Right renal cortex interstitium (tissue), 3 donors: ENCODE measurements at places on chromosomes 6 and 20.

DNA sequence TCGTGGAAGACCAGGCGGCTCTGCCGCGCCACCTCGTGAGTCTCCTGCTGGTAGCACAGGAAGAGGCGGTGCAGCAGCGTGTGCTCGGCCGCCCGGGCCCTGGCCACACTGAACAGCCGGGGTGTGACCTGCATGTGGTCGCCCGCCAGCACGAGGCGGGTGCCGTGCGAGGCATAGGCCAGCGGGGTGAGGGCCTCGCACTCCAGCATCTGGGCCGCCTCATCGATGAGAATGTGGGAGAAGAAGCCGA, 7.0 kb downstream of the HELZ2 start:
- no peak for DNase-seq

- no peak for DNase-seq
Measured at GRCh38 chr6:27507041-27507956, 34.4 kb upstream of the ZNF184 start.

- DNase-seq: no peak
Measured at GRCh38 chr20:24823176-24823784, 125.8 kb upstream of the CST7 start.

- no peak for DNase-seq
Measured at GRCh38 chr6:4577406-4577805, 198.8 kb upstream of the CDYL start.

DNA sequence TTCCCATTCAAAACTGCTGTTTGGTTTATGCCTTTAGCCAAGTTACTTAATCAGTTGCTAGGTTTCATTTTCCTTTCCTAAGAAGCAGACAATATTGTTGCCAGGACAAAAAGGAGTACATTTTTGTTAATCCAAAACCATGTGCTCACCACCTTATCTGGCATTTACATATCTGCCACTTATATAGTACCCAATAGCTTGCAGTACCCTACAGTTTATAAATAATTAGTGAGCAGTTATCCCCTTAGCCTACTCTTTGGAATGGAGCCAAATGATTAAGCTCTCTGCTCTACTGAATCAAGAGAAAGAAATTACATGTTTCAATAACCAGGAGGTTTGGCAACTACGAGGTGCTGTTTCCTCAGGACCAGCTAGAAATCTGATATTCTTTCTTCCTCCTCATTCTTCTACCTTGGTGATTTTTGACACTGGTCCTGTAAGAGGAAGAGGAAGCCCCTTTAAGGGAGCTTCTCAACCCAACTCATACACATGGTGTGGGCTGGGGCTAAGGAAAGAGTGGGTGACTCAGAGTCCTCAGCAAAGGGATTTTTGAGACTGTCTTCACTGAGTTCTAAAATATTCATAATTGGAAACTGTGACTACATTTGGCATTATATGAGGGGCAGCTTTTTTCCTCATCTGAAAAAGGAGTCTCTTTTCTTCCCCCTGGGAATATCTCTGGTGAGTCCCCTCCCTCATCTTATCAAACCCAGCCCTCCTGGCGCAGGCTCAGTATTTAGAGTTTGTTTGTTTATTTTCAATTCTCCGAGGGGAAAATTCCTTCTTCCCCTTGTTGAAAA, 1.5 kb downstream of the ZNFX1 start:
- DNase-seq: no peak

DNA sequence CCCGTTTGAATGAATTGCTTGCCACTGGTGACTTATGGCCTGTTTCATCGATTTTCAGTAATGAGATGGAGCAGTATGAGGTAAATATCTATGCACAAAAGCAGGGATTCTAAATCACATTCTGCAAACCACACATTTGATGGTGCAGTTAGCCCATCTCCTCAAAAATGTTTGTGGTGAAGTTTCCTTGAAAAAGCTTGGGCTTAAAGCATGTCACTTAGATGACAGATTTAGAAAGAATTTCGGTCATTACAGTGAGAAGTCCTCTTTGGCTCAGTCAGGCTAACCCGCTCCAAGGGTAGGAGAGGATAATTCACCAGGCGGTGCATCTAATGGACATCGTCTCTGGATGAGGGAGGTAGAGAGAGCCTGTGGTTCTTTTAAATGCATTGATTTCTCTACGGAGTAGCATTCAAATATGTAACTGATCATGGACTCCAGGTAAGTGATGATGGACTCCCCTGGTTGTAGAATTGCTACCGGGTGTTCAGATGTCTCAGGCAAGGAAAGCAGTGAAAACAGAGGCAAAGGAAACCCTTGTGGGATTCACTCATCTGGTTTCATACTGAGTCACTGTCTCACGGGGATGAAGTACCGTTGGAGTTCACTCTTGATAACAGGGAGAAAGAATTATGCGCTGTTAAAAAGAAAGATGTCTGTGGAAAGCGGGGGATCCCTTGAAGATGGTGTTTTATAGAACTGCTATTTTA, 65.3 kb downstream of the AIG1 start:
- DNase-seq: no peak

DNA sequence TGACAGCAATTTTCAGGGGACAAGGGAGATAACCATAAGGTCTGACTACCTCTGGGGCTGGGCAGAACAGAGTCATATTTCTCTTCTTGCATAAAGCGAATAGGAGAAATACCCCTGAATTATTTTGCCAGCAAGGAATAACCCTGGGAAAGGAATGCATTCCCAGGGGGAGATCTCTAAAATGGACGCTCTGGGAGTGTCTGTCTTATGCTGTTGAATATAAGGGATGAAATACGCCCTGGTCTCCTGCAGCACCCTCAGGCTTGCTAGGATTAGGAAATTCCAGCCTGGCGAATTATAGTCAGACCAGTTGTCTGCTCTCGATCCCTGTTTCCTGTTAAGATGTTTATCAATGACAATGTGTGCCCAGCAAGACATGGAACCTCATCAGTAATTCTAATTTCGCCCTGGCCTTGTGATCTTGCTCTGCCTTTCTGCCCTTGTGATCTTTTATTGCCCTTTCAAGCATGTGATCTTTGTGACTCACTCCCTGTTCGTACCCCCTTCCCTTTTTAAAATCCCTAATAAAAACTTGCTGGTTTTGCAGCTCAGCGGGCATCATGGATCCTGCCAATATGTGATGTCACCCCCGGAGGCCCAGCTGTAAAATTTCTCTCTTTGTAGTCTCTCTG, 221.6 kb upstream of the HS3ST5 start:
- DNase-seq: no peak

- DNase-seq: no peak
Measured at GRCh38 chr20:64116016-64116415, 8.7 kb upstream of the NPBWR2 start.

DNA sequence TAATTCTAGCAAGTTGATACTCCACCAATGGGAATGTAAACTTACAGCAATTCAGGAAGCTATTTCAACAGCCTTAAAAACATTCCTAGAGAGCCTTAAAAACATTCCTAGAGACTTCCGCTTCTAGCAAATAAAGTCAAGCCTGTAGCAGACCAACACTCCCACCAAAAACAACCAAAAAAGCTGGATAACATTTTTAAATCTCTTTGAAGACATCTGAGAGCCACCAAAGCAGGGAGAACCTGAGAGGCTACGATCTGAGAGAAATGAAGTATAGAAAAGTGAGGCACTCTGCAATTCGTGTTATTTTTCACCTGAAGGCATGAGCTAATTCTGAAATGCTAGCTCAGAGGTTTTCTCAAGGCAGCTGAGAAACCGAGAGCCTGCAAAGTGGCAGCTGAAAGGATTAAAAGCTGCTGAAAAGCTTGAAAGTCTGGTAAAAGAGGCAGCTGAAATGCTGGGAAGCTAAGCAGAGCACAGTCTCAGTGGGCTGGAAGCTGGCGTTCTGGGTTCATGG, 20.9 kb downstream of the GPR63 start:
- DNase-seq: no peak

DNA sequence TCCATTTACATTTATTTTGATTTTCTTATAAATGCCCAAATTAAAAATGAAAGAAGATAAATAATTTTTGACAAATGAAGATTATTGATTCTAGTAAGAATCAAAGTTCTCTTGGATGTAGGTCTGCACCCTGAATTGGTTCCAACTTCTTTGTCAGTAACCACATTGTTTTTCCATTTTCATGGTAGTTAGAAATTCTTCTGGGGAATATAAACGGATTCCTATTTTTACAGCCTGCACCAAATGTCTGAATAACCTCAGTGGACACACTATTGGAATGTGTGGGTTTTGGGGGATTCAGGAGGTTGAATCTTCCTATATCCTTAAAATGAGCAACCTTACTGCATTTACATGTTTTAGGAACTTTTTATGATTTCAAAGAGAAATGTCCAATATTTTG, 1085.3 kb upstream of the MAP3K7 start:
- DNase-seq: no peak

DNA sequence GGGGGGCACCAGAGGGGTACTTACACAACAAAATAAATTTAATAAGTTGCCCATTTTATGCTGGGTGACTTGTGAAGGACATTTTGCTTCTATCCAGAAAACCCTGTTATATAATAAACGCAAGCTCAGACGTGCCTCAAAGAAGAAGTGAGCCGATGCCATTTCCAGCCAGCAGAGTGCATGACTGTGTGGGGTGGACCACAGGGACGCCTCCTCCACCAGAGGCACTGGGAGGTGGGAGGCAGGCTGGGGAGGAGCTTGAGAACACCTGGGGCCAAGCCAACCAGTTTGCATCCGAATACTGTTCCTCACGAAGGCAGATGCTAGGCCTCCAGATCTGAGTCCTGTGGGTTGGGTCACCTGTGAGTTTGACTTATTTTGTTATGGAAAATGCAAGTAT, 363.8 kb downstream of the RNGTT start:
- no peak for DNase-seq

DNA sequence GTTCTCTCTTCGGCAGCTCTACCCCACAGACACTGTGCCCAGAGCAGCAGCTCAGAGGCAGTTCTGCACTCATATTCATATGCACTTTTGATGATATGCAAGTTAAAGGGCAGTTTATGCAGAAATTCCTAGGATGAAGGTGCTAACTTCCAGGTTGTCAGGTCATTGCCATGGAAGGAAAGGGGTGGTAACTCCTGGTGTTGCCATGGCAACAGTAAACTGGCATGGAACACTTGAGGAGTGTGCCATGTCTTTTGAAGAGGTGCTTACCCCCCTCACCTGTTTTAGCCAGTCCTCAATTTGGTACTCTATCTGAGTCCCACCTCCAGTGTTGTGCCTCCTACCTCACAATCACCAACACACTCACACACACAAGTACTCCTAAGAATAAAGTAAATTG, 539.4 kb upstream of the BTBD3 start:
- DNase-seq: no peak

GRCh38 chr6:63449714-63450113, 122.6 kb upstream of the LOC128125822 start:
- DNase-seq: no peak

DNA sequence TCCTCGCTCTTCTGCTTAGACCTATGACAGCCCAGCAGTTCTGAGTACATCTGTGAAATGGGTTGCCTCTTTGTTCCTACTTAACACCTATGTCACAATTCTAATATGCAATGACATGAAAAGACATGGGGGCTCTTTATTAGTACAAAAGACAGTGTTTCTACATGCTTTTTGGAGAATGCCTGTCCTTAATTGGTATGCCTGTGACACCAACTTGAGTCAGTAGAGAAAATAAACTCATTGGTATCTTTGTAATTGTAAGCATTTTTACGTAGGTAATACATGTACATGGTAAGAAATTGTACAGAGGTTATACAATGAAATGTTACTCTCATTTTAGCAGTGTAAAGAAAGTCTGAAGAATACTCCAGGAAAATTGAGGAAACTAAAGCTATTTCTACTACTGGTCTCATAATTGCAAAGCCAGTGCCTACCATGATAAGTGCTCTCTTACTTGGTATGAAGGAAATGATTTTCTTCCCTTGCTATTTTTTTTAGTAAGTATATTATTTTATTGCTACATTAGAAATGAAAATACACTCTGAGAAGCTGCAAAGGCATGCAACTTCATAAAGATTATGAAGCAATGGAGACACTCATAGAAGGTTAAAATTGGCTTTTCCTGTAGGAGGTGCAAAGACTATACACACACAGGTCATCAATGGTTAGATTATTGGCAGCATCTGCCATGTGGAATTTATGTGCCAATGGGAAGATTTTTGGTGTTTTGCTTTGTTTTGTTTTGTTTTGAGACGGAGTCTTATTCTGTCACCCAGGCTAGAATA, 4.9 kb upstream of the EEF1A1 start:
- DNase-seq: no peak

DNA sequence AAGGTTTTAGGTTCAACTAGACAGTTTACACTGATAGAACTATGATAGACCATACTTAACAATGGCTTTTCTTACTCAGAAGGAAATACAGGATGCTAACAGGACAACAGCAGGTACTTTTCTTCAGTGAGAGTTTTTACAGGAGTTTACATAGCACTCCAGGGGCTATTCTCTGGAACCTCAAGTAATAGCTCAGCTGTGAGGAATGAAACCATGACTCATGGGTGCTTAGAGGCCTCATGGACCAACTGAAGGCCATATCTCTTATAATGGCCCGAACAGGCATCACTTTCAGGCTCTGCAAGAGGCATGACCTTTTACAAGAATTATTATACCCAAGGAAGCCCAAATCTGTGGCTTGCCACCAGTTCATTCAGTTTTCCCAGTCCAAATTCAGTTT, 31.8 kb downstream of the TREML1 start:
- no peak for DNase-seq

DNA sequence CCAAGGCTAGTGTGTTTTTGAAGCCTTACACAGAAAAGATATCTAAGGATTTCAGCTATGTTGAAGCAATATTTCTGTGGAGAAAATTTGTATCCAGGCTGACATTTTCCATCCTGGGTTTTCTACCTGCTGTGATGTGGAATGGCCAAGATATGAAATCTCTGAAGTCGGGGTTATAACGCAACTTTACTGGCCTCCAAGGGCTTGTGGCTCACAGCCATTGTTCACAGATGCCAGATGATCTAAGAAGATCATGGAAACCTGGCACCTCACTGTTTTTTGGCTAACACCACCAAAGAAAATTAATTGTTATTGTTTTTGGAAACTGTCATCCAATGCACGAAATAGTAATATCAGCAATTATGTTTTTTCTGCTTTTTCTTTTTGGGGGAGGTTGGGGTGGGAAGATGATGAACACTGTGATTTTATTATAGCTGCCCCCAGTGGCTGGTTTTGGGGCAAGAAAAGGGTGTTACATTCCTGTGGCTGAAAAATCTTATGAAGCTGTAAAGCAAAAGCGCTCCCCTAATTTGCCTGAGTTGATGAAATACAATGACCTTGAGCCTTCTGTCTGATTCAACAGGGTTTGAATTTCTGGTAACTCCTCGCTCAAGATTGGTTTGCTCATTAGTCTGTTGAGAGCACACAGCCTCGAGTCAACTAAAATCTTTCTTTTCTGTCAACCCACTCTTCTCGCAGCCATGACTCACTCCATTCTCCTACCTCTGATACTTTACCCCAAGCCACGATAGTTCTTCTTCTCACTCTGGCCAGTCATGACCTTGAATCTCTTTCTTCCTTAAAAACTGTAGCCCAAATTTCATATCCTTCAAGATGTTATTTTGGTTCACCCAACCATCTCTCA, 236.7 kb downstream of the PAX1 start:
- no peak for DNase-seq

GRCh38 chr6:82584856-82585255, 221.2 kb downstream of the TPBG start:
- DNase-seq: no peak

- no peak for DNase-seq
Measured at GRCh38 chr6:128327890-128328289, 192.5 kb downstream of the PTPRK start.

- no peak for DNase-seq
Measured at GRCh38 chr20:59920944-59921343, 12.5 kb downstream of the SYCP2 start.

GRCh38 chr6:117072134-117072533, 193.2 kb upstream of the VGLL2 start:
- DNase-seq: no peak
